ENCODE measurements at places on chromosomes 2 and 18.
A peak's percentile ranks its signal among the peaks of the same experiment; 100 is the strongest.

- peak; percentile 31 for DNase-seq
These were observed 53.0 kb upstream of the ALPP start for GRCh38 chr2:232325324-232326273.

DNA sequence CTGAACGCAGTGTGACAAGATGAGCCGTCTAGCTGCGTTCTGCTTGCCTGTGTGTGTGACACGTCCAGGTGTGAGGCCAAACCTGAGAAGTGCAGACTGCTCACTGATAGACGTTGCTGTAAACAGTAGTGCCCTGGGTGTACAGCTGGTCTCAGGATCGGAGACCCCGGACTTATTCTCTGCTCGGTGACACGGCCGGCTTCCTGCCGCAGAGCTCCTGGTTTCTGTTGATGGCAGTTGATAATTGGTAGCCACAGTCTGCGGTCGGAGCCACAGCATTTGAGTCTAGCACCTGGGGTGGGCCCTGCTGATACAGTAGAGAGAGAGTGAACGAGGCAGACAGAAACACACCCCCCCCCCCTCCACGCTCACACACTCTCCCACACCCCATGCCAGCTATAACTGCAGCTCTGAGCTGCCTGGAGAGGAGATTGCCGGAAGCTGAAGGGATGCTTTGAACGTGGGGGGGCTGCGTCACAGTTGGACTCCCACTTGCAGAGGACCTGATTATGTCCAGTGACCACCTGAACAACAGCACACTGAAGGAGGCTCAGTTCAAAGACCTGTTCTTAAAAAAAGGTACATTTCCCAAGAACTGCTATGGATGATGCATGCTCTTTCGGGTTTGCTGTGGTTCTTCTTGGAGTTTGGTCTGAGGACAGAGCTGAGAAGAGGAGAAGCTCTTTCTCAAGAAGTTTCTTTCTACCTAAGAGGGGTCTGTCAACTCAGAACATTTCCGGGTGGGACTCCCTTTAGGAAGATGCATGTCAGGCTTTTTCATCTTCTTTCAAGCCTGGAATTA lies 114.0 kb downstream of the FAM210A start:
- peak; percentile 63 for DNase-seq

DNA sequence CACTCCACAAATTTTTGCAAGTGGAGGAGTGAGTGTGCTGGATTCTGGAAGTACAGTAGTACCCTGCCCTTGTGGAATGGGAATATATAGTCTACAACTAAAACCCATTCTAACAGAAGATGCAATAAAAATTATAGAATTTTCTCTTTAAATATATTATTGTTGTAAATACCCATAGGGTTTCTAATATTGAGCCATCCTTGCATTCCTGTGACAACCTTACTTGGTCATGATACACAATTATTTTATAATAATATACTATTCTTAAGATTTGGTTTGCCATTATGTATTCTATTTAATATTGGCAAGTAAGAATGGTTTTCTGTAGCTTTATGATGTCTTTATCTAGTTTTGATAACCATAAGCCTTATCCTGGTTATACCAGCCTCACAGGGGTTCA lies 52.2 kb downstream of the EML6 start:
- no peak for DNase-seq

DNA sequence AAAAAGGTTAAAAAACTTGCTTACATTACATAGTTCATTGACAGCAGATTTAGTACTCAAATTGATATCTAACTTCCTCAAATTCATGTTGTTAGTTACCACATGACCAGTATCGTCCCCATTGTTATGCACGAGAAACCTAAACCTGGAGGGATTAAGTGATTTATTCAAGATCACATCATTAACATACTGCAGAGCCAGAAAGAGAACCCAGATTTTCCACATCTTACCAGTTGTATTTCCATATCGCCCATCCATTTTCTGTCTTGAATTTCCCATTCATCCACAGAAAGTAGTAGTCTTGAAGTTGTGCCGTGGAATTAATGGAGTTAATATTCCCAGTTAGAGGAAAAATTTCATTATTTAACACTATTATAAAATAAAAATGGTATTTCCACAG lies 512.0 kb downstream of the METTL4 start:
- DNase-seq: no peak

- DNase-seq: no peak
These were observed 6.9 kb downstream of the UGT1A10 start for GRCh38 chr2:233643128-233643527.

DNA sequence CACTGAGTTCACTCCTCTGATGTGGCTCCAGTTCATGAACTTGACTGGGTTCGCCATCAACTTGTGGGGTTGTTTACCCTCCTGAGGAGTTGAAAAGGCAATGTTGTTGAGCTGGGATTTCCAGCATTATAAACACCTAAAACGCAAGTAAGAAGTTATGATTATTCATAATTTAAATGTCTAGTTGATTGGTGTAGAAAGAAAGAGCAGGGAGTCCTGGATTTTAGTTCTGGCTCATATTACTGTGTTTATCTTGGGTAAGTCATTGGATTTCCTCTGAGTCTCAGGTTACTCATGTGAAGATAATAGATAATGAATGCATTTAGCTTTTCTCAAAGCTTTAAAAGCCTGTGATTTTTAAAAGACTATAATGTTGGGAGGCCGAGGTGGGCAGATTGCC lies 438.0 kb upstream of the CDH20 start:
- no peak for DNase-seq

DNA sequence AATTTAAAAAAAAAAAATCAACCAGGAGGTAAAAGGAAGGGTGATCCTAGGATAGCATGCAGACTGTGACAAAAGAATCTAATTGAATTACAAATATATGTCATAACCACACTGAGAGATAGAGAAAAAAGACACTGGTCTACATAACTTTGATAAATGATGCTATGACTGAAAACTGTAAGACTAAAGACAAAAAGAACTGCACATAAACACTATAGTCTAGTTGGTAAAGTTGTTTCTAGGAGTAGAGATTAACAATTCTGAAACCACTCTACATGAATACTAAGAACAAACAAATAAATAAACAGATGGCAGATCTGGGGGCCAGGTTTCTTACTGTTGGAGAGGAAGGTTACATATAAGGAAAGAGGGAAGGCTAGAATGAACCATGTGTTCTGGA lies 14.6 kb upstream of the CHAC2 start:
- no peak for DNase-seq

DNA sequence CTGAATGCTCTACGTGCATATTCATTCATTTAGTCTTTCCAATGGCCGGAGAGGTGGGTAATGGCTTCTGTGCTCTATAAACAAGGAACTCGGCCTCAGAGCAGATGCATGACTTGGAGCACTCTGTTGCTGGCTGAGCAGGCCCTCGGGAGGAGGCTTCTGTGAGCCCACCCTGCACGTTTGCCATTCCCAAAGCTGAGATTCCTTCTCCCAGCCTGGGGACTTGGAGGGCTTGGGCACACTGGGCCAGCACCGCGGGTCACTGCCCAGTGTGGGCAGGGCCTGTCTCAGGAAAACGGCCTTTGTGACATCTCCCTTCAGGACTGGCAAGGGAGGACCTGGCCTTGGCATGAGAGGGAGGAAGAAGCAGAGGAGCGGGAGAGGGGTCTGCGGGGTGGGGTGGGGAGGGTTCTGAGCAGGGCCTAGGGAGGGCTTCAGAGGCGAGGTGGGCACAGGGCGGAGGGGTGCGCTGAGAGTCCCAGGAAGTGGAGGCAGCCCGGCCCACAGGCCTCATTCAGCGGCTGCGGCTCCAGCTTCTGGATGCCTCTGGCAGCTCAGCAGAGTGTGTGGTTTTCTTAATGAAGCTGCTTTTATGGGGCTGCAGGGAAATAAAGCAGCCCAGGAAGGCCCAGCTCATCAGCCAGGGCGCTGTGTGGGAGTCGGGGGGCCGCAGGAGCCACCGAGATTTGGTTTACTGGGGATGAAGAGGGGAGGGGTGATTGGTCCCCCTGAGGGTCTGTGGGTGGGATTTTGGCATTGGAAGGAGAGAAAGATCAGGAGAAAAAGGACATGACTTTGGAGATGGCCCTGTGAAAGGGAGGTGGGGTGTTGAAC lies 51.7 kb upstream of the OTOF start:
- no peak for DNase-seq

GRCh38 chr2:144702051-144702450 lies 182.1 kb upstream of the ZEB2 start:
- no peak for DNase-seq

GRCh38 chr2:20125616-20126015 lies 74.2 kb upstream of the LAPTM4A start:
- DNase-seq: no peak

DNA sequence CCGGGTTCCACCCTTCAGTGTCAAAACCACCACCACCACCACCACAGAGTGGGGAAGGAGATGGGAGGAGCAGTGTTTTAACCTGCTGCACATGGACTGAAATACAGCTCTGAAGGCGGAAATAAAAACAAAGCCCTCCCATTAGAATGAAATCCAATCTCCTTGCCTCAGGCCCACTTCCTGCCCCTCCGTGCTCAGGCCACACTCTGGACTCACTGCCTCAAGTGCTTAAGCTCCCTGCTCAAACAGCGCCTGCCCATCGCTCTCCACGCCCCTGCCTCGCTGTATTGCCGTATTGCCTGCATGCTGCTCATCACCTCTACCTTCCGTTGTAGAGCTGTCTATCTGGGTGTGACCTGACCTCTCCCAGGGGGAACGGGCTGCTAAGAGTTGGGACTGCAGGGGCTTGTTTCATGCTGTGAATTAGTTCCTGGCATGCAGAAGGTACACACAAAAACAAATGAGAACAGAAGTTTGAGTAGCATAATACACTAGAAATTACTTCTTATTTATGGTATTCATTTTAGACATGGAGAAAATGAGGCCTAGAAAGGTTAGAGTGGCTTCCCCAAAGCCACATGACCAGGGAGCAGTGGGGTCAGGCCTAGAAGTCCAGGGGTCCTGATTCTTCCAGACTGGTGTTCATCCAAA lies 31.6 kb upstream of the NEB start:
- no peak for DNase-seq

DNA sequence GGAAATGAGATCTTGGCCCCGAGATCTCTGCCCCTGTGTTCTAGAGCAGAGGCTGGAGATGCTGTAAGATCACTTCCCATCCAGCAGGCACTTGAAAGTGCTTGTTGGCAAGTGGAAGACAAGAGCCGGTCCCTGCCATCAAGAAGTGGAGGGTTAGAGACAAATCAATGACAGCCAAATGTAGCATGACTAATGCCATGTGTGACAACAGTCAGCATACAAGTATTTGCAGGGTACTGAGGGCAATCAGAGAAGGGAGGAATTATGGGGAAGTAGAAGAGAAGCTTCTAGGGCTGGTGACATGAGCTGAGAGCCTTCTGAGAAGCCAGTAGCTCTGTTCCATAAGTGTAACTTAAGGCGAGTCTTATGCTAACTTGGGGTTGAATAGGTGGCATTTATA lies 58.6 kb downstream of the TMEM17 start:
- DNase-seq: no peak

DNA sequence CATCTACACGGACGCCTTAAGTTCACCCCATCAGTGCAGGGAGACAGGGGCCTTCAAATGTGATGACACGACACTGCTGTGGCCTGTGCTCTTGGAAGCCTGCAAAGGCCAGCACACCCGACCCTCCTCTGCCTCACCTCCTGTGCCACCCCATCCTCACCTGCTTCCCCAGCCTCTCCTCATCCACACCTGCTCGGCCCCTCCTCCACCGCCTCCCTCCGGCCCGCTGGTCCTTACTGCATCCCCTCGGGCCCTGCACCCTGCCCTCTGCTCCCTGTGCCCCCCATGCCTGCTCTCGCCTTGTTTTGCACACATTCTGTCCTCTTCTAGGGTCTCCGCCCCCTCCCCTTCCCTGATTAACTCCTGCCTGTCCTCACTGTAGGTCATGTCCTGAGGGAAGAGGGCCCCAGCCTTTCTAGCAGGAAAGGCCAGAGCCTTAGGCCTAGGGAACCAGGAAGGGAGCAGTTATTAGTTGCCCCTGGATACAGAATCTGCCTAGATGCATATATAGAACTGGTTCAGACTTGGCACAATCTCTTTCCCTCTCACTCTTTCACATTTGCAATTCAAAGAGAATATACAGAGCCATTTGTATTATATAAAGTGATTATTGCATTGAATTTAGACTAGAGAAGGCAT lies 39.4 kb downstream of the TRAPPC12 start:
- DNase-seq: no peak

DNA sequence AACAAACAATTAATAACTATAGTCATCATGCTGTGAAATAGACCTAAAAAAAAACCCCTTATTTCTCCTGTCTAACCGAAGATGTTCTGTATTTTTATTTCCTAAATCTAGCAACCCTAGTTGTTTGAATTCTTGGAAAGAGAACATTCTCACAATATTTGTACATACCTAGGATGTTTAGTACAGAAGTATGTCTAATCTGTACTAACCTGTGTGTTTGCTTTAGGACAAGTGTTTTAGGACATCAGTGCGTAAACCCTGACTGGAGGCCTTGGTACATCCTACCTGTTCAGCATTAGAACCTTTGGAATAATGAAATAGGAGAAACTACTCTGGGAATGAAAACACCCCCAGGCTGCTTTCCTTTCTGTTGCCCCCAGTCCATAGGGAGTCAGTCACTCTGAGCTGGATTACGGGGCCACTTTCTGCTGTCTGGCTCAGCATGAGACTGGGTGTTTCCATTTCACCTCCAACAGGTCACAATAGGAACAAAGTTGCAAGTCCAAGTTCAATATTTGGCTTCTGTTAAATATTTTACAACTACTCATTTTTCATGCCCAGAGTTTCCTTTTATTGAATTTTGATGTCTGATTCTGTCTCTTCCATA lies 114.7 kb downstream of the MTX2 start:
- DNase-seq: no peak

DNA sequence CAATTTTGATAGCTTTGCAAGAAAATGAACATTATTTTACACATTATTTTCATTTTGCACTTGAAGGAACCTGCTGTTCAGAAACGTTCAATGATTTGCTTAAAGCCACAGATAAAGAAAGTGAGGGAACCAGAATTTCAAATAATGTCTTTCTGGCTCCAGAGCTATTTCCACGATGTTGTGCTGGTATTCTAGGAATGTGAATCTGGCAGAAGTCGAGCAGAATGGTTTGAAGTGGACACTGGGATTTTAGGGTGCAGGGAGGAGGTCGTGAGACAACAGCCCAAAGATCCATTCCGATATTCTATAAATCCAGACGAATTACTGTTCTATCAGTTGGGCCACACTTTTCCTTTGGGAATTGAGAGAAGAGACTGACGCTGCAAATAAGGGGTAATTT lies 2.2 kb downstream of the CCDC102B start:
- no peak for DNase-seq

Measured in activated T-helper 1 cell treated with Interleukin-2 at 50 U/mL for 16 hours (primary cell).